ENCODE measurements at places on chromosomes 4 and X.

GRCh38 chrX:154776753-154777152, 14.1 kb downstream of the DKC1 start:
- no peak for DNase-seq
- H3K4me3 ChIP-seq = no peak overlapping the region
- H3K27ac ChIP-seq = no peak overlapping the region
- H3K36me3 ChIP-seq = peaks cover 93% of the 10 kb centered on the region
- H3K27me3 ChIP-seq = no peaks in the 10 kb centered on the region

DNA sequence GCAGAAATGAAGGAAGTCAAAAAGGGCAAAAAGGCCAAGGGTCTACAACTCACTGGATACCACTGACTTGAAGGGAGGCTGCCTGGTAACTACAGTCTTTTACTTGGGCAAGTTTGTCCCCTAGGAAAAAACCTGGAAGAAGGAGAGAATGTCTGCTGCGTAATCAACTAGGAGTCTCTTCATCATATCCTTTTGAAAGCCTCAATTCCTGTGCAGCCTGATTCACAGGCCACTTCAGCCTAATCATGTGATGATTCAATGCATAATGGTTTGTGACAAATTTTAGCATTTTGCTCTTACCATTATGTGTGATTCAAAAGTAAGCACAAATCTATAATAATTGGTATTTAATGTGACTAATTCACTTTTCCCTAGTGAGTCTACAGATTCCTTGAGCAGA, 273.6 kb downstream of the FRMPD4 start:
- no peaks in the 10 kb centered on the region for H3K4me1 ChIP-seq
- H3K36me3 ChIP-seq = no peaks in the 10 kb centered on the region
- no peak overlapping the region for H3K4me3 ChIP-seq
- H3K27ac ChIP-seq = no peak overlapping the region
- no peaks in the 10 kb centered on the region for H3K27me3 ChIP-seq
- DNase-seq = no peak

GRCh38 chrX:128599632-128600031, 547.4 kb upstream of the ACTRT1 start:
- no peak overlapping the region for H3K27ac ChIP-seq
- H3K27me3 ChIP-seq = no peaks in the 10 kb centered on the region
- H3K4me1 ChIP-seq = no peaks in the 10 kb centered on the region
- H3K36me3 ChIP-seq = no peaks in the 10 kb centered on the region
- no peak for DNase-seq
- no peak overlapping the region for H3K4me3 ChIP-seq

- DNase-seq = no peak
- H3K36me3 ChIP-seq = no peaks in the 10 kb centered on the region
Observed at GRCh38 chrX:43745938-43746721, 90.0 kb downstream of the MAOA start.

GRCh38 chr4:1187182-1187581, 14.8 kb upstream of the SPON2 start:
- H3K27ac ChIP-seq = no peak overlapping the region
- peaks cover 17% of the 10 kb centered on the region for H3K4me1 ChIP-seq
- no peak for DNase-seq
- H3K36me3 ChIP-seq = no peaks in the 10 kb centered on the region

DNA sequence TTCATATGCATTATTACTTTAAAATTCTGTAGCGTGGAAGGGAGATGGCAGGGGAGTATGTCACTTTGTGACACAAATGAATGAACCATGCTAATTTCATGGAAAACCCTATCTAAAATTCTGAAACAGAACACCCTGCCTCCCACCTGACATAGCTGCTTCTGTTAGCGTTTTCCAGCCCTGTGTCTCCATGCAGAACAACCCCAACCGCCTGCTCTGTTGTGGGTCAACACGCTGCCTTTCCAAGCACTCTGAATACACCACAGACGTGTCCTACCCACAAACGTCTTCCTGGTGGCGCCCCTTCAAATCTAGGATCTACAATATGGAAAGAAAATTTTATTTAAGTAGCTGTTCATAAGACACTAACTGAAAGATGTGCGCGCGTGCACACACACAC, 238.6 kb downstream of the TRIML1 start:
- no peak overlapping the region for H3K4me3 ChIP-seq
- no peak overlapping the region for H3K27ac ChIP-seq
- no peaks in the 10 kb centered on the region for H3K36me3 ChIP-seq

GRCh38 chrX:122133478-122133877, 1050.6 kb upstream of the GRIA3 start:
- no peak overlapping the region for H3K4me3 ChIP-seq
- H3K36me3 ChIP-seq = no peaks in the 10 kb centered on the region
- H3K4me1 ChIP-seq = no peaks in the 10 kb centered on the region
- DNase-seq = no peak
- no peaks in the 10 kb centered on the region for H3K27me3 ChIP-seq
- H3K27ac ChIP-seq = no peak overlapping the region

DNA sequence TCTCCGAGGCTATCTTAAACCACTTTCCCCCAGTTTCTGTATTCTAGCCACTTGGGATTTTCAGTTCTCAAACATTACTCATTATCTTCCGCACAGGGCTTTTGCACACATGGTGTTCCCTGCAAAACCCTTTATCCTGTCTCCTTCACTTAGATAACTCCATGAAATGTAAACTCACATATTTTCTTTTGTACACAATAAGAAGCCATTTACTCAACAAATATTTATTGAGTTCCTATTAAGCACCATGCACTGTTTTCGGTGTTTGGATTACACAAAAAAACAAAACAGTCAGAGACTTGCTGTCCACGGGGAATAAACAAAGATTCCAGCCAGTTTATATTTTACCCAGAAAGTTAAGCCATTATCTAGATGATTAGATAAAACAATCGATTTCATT, 42.5 kb upstream of the UNC5C start:
- H3K27ac ChIP-seq = no peak overlapping the region
- H3K27me3 ChIP-seq = no peaks in the 10 kb centered on the region
- no peak overlapping the region for H3K4me3 ChIP-seq
- H3K4me1 ChIP-seq = no peaks in the 10 kb centered on the region
- no peak for DNase-seq
- no peaks in the 10 kb centered on the region for H3K36me3 ChIP-seq

GRCh38 chrX:124240422-124240821, 92.0 kb upstream of the TEX13D start:
- H3K27me3 ChIP-seq = no peaks in the 10 kb centered on the region
- no peak overlapping the region for H3K4me3 ChIP-seq
- no peak for DNase-seq
- no peaks in the 10 kb centered on the region for H3K36me3 ChIP-seq
- H3K4me1 ChIP-seq = no peaks in the 10 kb centered on the region

DNA sequence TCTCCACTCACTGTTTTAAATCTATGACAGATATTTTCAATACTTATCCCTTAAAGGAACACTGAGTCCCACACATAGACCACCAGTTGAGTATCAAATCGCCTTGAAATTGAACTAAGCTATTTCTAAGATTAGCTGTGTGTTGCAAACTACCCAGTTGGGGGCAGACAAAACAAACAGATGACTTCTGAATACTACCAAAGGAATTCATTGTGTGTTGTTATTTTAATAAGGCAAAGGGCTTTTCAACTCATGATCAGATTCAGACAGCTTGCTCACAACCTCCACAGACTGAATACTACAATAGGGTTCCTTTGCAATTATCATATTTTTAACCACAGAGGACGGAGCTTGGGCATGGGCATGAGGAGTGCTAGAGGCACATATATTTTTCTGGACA, 283.0 kb upstream of the GPC4 start:
- H3K4me1 ChIP-seq = no peaks in the 10 kb centered on the region
- no peaks in the 10 kb centered on the region for H3K27me3 ChIP-seq
- no peak overlapping the region for H3K27ac ChIP-seq
- H3K36me3 ChIP-seq = no peaks in the 10 kb centered on the region
- DNase-seq = no peak

- no peak overlapping the region for H3K27ac ChIP-seq
- H3K4me1 ChIP-seq = no peaks in the 10 kb centered on the region
- no peak overlapping the region for H3K4me3 ChIP-seq
- H3K27me3 ChIP-seq = no peaks in the 10 kb centered on the region
- no peaks in the 10 kb centered on the region for H3K36me3 ChIP-seq
Observed at GRCh38 chr4:58602731-58603359, 1492.7 kb upstream of the IGFBP7 start.

DNA sequence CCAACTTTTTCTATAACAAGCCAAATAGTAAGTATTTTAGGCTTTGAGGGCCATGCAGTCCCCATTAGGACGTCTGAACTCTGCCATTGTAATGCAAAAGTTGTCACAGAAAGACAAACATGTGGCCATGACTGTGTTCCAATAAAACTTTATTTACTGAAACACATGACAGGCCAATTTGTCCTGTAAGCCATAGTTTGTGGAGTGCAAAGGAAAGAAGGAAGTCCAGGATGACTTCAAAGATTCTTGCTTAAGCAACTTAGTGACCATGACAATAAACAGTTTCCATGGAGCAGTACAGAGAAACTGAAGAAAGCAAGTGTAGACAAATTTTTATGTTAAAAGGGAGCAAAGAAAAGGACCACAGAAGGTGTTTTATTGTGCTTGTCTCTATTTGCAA, 35.0 kb upstream of the MYOZ2 start:
- H3K4me3 ChIP-seq = no peak overlapping the region
- H3K27ac ChIP-seq = peak overlapping the region; percentile 31
- no peak for DNase-seq

DNA sequence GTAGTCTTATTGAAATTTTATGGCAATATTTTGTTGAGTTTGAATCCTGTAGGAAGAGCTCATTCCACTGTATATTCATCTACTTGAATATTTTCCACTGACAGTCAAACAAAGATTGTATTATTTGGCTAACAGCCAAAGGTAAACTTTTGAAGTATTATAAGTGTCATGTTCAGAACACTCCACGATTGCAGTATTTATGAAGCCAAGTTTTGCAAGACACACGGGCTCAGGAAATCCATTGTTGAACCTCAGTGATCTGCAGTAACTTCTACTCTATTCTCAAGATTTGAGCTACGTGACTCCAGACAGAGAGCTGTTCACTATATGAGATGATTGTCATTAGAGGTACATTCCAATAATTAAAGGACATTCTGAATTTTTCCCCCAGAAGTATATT, 302.7 kb upstream of the ADGRL3 start:
- H3K4me3 ChIP-seq = no peak overlapping the region
- H3K36me3 ChIP-seq = no peaks in the 10 kb centered on the region
- H3K4me1 ChIP-seq = no peaks in the 10 kb centered on the region

GRCh38 chr4:176837169-176837895, 44.6 kb upstream of the VEGFC start:
- H3K27ac ChIP-seq = no peak overlapping the region
- no peak for DNase-seq
- no peaks in the 10 kb centered on the region for H3K4me1 ChIP-seq
- no peak overlapping the region for H3K4me3 ChIP-seq
- no peaks in the 10 kb centered on the region for H3K36me3 ChIP-seq
- no peaks in the 10 kb centered on the region for H3K27me3 ChIP-seq

- no peaks in the 10 kb centered on the region for H3K36me3 ChIP-seq
- no peaks in the 10 kb centered on the region for H3K27me3 ChIP-seq
- peak overlapping the region; percentile 79 for H3K27ac ChIP-seq
- peaks cover 79% of the 10 kb centered on the region for H3K4me1 ChIP-seq
- no peak overlapping the region for H3K4me3 ChIP-seq
Observed at GRCh38 chr4:76194325-76194724, 19.3 kb downstream of the SCARB2 start.

DNA sequence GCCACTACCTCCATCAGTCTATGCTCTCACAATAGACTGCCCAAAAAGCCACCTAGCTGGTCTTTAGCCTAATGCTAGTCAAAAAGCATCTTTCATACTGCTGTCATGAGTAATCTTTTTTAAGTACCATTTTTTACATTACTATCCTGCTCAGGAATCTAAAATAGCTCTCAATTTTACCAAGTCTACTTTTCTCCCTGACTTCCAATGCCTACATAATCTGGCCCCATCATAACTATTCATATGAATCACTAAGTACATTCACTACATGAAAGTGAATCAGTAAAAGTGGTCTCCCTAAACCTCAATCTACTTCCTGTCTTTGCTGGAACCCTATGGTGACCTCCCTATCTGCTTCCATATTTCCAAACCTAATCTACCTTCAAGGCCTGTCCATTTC, 105.9 kb downstream of the THOC2 start:
- H3K27ac ChIP-seq = no peak overlapping the region
- no peaks in the 10 kb centered on the region for H3K27me3 ChIP-seq
- no peaks in the 10 kb centered on the region for H3K36me3 ChIP-seq
- DNase-seq = no peak

GRCh38 chr4:155403886-155404285, 27.1 kb upstream of the MAP9 start:
- H3K27me3 ChIP-seq = no peaks in the 10 kb centered on the region
- no peak overlapping the region for H3K27ac ChIP-seq
- no peaks in the 10 kb centered on the region for H3K36me3 ChIP-seq
- no peak overlapping the region for H3K4me3 ChIP-seq
- H3K4me1 ChIP-seq = no peaks in the 10 kb centered on the region

- no peak for DNase-seq
- no peaks in the 10 kb centered on the region for H3K27me3 ChIP-seq
- H3K36me3 ChIP-seq = no peaks in the 10 kb centered on the region
- no peak overlapping the region for H3K27ac ChIP-seq
Observed at GRCh38 chr4:141686146-141686775, 49.9 kb downstream of the IL15 start.

All from left lung (tissue), 14 donors.